NCI-H510A (cell line): ENCODE measurements at places on chromosomes 1 and 21.
A peak's percentile ranks its signal among the peaks of the same experiment; 100 is the strongest.

DNA sequence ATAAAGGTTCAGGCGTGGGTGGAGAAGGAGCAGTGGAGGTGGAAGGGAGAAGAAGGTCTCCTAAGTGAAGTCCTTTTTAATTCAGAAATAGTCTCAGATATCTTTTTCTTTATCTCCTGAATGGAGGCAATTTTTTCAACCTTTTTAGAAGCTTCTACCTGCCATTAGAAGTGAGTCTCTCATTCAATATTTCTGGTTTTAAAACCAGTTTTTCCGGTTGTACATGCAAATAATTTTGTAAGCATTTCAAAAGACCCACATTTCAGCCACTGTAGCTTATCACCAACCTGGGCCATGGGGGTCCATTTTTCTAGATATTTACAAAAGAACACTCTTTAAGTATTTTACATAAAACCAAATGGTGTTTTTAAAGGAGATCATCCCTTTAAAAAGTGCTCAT, 1280.2 kb downstream of the NCAM2 start:
- DNase-seq, result no peak

DNA sequence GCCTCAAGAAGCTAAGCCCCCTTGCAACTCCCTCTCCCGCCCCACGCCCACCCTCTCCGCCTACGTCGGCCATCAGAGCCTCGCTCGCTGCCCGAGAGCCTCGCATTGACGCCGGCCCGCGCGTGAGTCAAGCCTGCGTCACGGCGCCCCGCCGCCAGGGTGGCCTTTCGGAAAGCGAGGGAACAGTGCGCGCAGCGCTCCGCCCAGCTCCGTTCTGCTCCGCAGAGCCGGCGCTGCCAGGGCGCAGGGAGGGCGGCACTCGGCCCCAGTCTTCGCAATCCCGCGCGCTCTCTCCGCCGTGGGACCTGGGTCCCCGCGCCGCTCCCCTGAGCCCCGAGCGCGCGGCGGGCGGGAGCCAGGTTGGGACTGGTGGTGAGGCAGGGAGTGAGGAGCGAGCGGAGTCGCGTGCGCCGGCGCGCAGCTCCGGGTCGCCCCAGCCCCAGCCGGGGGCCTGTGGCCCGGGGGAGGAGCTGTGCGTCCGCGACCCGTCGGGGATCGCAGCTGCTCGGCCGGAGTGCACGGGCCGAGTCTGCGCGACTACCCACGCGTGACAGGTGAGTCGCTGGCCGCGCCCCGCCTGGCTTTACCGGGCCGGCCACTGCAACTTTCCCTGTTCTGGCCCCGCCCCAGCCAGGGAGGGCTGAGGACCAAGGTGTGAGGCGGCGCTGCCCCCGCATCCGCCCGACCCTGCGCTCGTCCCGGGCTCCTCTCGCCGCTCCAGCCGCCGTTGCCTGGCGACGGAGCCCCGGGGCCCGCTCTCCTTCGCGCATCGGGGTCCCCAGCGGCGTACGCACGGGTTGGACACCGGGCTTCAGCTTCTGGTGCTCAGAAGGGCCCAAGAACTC, at the start of gene SLC6A17:
Gene SLC6A17 (plus strand): TSS at position 165 of the 845 bp plus-strand sequence. CDS start 16,436 bp downstream, outside the sequence.
- peak; percentile 71 for DNase-seq

- DNase-seq, result no peak
These were observed 54.6 kb downstream of the RAP1GAP start for GRCh38 chr1:21614419-21615115.

DNA sequence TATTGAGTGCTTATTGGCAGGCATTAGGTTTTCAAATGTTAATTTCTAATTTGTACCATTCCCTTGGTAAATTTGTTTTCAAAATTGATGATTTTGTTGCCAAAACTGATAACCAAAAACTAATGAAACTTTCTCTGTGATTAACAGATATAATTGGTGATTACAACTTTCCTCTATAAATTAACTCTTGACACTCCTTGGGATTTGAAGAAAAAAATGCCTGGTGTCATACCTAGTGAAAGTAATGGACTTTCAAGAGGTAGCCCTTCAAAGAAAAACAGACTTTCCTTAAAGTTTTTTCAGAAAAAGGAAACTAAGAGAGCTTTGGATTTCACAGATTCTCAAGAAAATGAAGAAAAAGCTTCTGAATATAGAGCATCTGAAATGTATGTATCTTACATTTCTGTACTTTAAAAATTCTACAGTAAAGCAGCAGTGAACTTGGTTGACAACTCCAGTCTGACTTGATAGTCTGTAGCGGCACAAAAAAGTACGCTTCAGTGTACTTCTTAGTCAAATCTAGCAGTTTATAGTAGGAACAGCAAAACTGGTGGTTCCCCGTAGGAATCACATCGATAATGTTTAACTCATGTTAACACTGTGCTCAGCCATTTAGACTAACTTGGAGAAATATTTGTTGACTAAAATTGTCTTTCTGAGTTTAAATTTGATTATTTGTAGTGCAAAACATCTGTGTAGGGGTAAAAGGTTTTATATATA, 3.0 kb downstream of the USP1 start:
- DNase-seq, result no peak

GRCh38 chr1:68217060-68217554, 15.2 kb downstream of the WLS start:
- DNase-seq, result no peak

GRCh38 chr1:241600496-241600901, 39.7 kb downstream of the CHML start:
- DNase-seq, result no peak

GRCh38 chr1:178938959-178939317, 68.1 kb upstream of the ANGPTL1 start:
- DNase-seq, result no peak

DNA sequence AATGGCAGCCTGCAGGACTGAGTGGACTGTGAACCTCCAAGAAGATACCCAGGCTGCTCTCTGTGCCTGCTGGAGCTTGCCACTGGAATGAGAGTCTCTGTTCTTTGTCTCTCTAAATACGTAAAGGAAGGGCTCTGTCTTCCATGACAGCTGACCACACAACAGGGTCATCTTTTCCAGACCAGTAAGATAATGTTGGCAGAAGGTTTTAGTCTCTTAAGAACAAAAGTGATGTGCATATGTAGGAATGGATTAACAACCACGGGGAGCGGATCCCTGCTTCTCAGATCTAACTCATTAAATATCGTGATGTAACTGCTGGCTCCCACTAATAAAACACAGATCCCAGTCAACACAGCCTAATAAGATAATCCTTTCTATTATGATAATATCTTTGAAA, 67.5 kb downstream of the MAP10 start:
- DNase-seq, result no peak

DNA sequence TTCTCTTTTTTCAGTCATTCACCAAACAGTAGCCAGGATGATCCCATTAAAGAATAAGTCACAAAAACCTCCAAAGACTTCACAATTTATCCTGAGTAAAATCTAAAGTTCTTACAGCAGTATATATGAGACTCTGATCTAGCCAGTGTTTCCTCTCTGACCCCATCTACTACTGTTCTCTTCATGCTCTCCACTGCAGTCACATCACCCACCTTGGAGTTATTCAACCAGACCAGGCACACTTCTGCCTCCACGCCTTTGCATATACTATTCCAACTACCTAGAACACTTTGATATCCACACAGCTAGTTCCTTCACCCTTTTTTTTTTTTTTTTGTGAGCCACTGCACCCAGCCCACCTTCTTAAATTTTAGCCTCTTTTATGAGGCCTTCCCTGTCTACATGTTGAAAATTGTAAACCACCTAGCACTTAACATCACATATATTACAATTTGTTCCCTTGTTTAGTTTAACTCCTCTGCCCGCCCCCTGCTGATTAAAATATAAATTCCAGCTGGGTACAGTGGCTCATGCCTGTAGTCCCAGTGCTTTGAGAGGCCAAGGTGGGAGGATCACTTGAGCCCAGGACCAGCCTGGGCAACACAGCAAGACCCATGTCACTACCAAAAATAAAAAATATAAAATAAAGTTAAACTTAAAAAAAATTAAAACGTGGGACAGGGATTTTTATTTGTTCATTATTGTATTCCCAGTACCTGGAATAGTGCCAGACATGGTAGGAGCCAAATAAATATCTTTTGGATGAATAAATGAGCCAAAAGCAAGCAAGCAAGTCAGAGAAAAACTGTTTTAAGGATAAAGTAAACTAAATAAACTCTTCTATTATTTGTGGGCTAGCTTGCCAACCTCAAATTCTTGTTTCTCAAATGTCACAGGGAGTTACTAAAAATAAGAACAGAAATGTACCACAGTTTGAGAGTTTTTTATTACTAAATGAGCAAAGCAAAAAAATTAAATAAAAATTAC, 35.2 kb upstream of the MUTYH start:
- no peak for DNase-seq

DNA sequence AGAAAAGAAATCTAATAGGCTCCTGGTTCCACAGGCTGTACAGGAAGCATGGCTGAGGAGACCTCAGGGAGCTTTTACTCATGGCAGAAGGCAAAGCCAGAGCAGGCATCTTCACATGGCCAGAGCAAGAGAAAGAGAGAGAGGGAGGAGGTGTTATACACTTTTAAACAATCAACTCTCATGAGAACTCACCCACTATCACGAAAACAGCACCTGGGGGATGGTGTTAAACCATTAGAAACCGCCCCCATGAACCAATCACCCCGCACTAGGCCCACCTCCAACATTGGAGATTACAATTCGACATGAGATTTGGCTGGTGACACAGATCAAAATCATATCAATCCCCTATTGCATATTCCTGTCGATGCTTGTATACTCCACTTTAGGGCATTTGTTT, 93.5 kb downstream of the MRPL39 start:
- DNase-seq, result no peak
